ENCODE measurements at places on chromosomes 11 and 22.

DNA sequence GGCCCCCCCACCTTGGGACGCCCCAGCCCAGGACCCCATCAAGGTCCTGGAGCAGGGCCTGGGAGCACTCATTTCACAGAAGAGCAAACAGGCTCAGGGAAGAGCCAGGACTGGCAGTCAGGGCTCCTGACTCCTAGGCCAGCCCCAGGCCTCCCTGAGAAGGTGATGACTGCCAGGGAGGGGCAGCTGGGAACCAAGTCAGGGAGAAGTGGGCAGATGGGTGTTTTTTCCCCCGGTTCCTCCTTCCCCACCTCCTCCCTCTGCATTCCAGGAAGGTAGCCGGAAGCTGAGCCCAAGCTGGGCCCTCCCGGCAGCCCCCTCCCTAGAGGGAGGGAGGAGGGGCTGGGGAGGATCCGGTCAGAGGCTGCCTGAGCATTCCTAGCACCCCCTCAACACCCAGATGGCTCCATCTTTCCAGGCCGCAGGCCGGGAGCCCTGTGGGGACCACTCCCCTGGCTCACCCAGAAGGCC lies 19.6 kb downstream of the MYRF start:
- DNase-seq, result no peak

GRCh38 chr11:1652771-1653540 lies 23.4 kb downstream of the KRTAP5-5 start:
- DNase-seq, result peak; percentile 73

- no peak for DNase-seq
Observed at GRCh38 chr11:101003468-101003867, 126.1 kb downstream of the PGR start.

- DNase-seq, result peak; percentile 71
Observed at GRCh38 chr22:46287873-46288751, 8.6 kb upstream of the GTSE1 start.

- DNase-seq, result no peak
Observed at GRCh38 chr22:35630387-35630793, 13.3 kb upstream of the MB start.

- no peak for DNase-seq
Observed at GRCh38 chr22:47190957-47191670, 428.7 kb downstream of the TBC1D22A start.

GRCh38 chr22:41300661-41301060 lies 664 bp upstream of the ZC3H7B start:
- DNase-seq, result no peak

DNA sequence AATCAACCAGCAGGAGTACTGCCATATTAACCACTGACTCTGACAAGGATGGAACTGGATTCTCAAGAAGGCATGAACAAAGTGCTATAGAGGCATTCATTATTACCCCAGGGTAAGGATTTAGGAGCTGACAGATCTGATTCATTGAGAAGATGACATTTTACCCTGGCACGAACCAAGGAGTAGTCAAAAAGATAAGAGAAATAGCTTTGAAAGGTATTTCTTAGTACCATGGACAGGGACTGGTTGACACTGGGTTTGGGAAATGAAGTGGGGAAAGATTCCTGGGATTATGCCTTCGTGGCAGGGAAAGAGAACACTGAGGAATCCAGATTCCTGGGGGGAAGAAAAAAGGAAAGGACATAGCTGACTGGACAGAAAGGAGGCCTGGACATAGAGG lies 5.1 kb upstream of the SAAL1 start:
- DNase-seq, result peak; percentile 13

- DNase-seq, result no peak
Observed at GRCh38 chr11:123584186-123584585, 70.2 kb downstream of the SCN3B start.

Measured in hematopoietic multipotent progenitor cell treated with erythropoietin and hydrocortisone succinate and interleukin-3 and kit ligand, for 6 days (in vitro differentiated cells).